ENCODE measurements at places on chromosomes 6 and 20. TPM values are rescaled to one million over a fixed set of nuclear protein-coding genes. Genes with fewer than 3 reads are reported as not detected.

PI3 gene
- 2.8 TPM for total RNA-seq

PGBD1 gene
- total RNA-seq: 2.5 TPM

GTSF1L gene
- total RNA-seq: not detected

TRAPPC3L gene
- not detected for total RNA-seq

RIPPLY2 gene
- not detected for total RNA-seq

PARD6B gene
- total RNA-seq: 5.8 TPM

CDC40 gene
- 16.8 TPM for total RNA-seq

ENPP4 gene
- 0.32 TPM for total RNA-seq

MCCD1 gene
- not detected for total RNA-seq

TUBB1 gene
- not detected for total RNA-seq

DEFB124 gene
- not detected for total RNA-seq

KIF25 gene
- total RNA-seq: not detected

BPIFA1 gene
- total RNA-seq: not detected

L3MBTL3 gene
- 5.2 TPM for total RNA-seq

NELFCD gene
- 79.8 TPM for total RNA-seq

HLA-DQA1 gene
- total RNA-seq: not detected

SEL1L2 gene
- total RNA-seq: not detected

POPDC3 gene
- total RNA-seq: 7.3 TPM

FRK gene
- 0.82 TPM for total RNA-seq

GGTLC1 gene
- total RNA-seq: not detected

SLC52A3 gene
- 0.14 TPM for total RNA-seq

CDH4 gene
- 25.0 TPM for total RNA-seq

ZKSCAN3 gene
- total RNA-seq: 3.7 TPM

SASH1 gene
- 18.4 TPM for total RNA-seq

GINM1 gene
- total RNA-seq: 27.7 TPM

PAX1 gene
- not detected for total RNA-seq

LINC00237 gene
- total RNA-seq: not detected

SCRT2 gene
- not detected for total RNA-seq
